ENCODE measurements at places on chromosomes 4 and X. TPM values are rescaled to one million over a fixed set of nuclear protein-coding genes. Genes with fewer than 3 reads are reported as not detected.

- no peak for DNase-seq
These were observed 126.9 kb downstream of the BTC start for GRCh38 chr4:74667438-74667837.

- DNase-seq, result no peak
These were observed 559.6 kb downstream of the SPRY1 start for GRCh38 chr4:123956204-123956603.

- DNase-seq, result no peak
These were observed 725.5 kb downstream of the PCDH18 start for GRCh38 chr4:136806844-136807243.

DNA sequence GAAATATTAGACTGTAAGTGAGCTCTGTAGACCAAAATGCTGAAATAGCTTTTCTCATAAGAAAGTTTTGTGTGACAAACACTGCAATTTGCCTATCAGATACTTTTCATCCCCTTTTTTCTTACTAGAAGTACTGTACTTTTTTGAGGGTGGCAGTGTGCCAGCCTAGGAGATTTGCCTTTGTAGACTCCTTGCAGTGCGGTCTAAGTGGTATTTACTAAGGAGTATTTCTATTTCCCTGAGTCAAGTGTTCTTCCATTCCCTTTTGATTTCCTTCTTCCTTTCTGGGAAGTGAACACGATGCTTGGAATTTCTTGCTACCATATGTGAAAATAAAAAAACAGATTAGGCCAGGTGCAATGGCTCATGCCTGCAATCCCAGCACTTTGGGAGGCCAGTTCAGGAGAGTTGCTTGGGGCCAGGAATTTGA lies 34.6 kb downstream of the PDLIM5 start:
- no peak for DNase-seq

Gene IDH3G
- total RNA-seq, result 89.9 TPM

DNA sequence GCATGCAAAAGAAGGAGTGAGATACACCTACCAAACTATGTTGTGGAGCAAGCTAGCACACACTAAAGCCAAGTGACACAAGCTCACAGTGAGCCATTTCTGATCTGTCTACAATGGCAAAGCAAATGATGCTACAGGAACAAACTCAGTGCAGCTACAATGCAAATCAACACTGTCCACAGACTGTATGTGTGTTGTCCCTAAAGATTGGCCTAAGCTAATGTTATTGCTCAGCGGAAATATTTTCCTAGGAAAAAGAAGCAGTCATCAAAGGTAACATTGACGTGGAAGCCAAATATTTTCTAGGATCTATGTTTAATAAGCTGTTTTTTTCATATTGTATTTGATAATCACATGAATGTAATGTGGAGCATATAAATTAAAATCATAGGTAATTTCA lies 34.7 kb upstream of the HPGDS start:
- no peak for DNase-seq

Gene EIF4E
- 81.0 TPM for total RNA-seq

Gene ARX
- total RNA-seq, result 1.0 TPM

GRCh38 chr4:174375422-174375821 lies 91.7 kb downstream of the CEP44 start:
- no peak for DNase-seq

DNA sequence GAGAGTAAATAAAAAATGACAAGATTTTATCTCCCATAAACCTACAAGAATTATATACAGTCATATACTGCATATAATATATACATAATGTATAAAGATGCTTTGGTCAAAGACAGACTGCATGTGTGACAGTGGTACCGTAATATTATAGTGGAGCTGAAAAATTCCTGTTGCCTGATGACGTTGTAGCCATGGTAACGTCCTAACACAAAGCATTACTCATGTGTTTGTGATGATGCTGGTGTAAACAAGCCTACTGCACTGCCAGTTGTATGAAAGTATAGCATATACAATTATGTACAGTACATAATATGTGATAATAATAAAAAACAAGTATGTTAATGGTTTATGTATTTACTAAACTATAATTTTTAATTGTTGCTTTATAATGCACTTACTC lies 245.2 kb upstream of the CENPE start:
- DNase-seq, result no peak

GRCh38 chr4:1666391-1666790 lies 17.7 kb downstream of the FAM53A start:
- no peak for DNase-seq

DNA sequence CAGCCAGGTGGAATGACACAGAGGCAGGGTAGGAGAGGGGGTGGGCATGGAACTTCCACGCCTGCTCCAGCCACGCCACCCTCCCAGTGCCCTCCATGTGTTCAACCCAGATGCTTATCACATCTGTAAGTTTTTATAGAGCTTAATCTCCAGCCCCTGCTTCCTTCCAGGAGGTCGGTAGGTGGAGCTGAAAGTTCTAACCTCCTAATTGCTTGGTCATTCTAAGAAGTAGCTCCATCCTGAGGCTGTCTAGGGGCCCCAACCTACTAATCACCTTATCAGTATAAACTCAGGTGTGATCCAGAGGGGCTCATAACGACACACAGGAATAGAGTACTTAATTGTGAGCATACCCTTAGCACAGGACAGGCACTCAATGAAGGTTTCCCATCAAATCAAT lies 18.3 kb downstream of the QDPR start:
- no peak for DNase-seq

GRCh38 chr4:53782458-53782845 lies 191.2 kb upstream of the LNX1 start:
- no peak for DNase-seq

Gene HEPH
- 160 TPM for total RNA-seq

GRCh38 chr4:25215511-25215910 lies 18.3 kb upstream of the PI4K2B start:
- DNase-seq, result no peak

Gene SSX1
- total RNA-seq, result not detected

- DNase-seq, result no peak
These were observed 793.6 kb upstream of the INTU start for GRCh38 chr4:126838941-126839679.
